ENCODE measurements at places on chromosomes 5 and 9.

GRCh38 chr9:70519912-70520724, 105.7 kb upstream of the KLF9 start:
- DNase-seq = peak; percentile 21

DNA sequence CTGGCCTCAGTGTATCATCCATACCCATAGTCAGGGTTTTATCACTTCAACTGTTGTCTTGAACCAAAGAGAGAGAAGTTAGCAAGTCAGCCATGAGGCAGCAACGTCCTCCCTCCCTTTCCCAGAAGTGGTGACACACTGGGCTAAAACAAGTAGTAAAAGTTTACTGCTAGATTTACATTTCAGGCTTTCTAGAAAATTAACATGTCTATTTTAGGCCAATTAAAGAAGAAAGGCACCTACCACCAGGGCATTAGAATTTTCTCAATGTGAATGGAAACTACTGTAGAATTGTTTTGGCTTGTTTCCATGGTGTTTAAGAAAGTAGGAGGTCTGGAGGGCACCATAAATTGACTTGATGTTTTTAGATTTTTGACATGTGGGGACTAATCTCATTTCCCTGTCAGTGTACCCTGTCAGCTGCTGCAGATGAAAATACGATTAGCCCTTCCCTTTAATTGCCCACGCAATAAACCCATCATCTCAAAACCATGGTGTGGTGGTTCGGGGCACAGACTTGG, 121.8 kb upstream of the ELL2 start:
- peak; percentile 30 for DNase-seq

GRCh38 chr9:86470326-86470725, 116.1 kb upstream of the TUT7 start:
- DNase-seq = no peak

- no peak for DNase-seq
These were observed 943 bp downstream of the NOP16 start for GRCh38 chr5:176387384-176387925.

DNA sequence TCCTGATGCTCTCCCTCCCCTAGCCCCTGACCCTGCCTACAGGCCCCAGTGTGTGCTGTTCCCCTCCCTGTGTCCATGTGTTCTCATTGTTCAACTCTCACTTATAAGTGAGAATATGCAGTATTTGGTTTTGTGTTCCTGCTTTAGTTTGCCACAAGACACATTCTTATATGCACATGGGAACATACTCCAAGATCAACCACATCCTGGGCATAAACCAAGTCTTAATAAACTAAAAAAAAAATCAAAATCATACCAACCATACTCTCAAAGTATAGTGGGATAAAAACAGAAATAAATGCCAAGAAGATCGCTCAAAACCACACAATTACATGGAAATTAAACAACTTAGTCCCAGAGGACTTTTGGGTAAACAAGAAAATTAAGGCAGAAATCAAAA, 11.2 kb upstream of the ZCCHC9 start:
- no peak for DNase-seq

DNA sequence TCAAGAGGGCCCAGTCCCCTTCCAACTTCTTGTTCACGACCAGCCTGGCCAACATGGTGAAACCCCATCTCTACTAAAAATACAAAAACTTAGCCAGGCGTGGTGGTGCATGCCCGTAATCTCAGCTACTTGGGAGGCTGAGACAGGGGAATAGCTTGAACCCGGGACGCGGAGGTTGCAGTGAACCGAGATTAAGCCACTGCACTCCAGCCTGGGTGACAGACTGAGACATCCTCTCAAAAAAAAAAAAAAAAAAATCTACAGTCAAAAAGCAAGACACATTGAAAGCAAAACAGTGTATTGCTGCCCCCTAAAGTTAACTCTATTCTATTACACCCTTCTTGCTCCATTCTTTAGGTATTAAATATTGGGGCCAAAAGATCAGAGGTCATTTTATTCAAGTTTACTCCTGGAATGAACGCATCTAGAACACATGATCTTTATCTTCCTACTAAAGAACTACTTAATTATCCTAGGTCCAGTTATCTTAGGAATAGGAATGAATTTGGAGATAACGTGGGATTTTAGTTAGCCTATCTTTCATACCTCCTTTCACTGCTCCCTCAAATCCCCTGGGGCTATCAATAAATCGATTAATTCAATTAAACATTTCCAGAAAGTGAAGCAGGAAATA, 2.4 kb downstream of the ATG12 start:
- peak; percentile 23 for DNase-seq

DNA sequence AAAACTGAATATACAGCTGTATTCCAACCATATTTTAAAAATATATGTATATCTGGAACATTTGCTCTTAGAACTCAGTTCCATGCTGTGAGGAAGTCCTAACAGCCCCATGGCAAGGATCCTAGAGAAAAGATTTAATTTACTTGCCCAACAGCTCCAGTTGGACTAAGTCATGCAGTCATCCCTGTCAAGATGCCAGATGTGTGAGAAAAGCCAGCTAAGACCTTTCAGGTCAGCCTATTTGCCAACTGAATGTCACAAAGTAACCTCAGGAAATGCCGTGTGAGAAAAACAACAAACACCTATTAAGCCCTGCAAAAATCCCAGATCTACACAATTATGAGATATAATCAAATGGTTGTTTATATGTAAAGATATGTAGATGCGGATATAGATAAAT, 416.3 kb downstream of the NR2F1-AS1 start:
- DNase-seq = no peak

DNA sequence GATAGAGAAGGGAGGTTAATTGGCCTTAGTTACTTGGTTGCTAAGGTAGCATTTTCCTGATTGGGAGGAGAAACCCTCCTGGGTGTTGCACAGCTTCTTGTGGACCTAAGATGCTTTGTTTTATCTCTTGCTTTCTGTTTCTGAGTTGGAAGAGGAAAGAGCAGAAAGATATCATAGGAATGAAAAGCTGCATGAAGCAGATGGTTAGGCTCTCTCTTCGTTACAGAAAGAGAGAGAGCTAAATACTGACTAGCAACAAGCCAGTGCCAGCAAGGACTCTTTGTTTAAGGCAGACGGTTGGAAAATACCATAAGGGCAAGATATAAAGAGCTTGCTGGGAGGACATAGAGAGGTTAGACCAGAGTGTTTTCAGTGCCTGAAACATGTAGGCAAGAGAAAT, 103.1 kb downstream of the ATG10 start:
- no peak for DNase-seq

DNA sequence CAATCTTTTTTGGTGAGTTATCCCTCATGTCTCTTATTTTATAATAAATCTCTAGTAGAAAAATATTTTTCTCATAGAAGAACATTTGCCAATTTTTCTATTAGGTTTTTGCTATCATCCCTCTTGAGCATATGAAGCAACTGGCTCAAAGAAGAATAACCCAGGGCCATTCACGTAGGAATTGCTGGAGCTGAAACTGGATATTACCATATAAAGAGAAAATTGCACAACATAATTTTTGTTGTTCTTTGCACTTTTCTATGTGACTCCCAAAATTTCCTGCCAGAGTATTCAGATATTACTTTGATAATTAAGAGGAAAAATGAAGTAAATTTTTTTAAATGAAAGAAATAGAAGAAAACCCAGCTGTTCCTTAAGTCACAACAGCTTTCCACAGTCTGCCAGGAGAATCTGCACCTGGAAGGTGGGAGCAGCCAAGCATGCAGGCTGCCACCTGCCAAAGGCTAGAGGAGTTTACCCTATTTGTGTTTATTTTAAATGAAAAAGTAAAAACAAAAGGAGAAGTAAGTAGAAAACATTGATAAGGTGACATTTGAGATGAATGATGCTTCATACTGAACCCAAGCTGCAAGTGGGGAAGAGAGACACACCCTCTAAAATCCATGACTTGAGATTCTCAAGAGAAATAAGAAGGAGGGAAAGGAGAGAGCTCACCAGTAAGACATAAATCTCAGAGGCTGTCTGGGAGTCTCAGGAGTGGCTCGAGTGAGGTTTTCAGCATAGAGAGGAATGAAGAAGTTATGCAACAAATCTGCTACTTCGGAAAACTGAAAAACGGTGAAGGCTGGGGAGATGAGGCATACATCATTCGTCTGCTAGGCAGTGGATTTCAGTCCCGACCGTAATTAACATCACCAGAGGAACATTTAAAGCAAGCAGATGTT, 31.5 kb upstream of the FREM1 start:
- no peak for DNase-seq

DNA sequence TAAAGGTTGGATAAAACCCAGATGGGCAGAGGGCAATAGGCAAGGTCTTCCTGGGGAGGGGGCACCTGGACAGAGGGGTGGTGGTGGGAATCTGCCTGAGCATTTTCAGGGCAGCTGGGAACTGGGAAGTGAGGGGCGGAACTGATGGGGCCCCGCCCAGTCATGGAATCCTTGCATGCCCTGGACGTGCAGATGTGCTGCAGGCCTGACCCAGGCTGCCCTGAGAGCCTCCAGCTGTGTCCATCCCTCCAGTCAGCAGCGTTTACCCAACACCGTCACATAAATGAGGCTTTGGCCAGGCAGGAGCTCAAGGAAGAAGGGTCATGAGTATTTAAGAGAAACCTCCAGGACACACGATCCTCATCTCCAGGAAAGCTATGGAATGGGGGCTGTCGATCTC, 70.3 kb downstream of the DAB2IP start:
- no peak for DNase-seq

DNA sequence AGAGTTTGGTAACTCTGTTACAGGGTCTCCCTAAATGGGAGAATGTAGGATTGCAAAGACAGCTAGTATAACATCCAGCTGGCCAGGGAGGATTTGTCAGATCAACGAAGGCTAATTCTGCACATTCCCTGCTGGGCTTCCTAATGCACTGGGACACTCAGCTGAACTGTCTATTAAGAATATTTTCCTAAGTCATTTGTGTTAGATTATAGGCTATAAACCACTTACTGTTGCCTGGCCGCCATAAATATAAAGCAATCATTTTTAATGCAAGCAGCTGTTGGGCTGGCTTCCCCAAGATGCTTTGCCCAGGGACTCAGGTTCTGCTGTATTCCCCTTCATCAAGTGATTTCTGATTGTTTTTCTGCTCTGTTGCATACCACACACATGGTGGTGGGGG, 35.3 kb upstream of the SLIT3 start:
- no peak for DNase-seq

- DNase-seq = no peak
These were observed 130.0 kb downstream of the SEMA6A start for GRCh38 chr5:116444373-116445295.

DNA sequence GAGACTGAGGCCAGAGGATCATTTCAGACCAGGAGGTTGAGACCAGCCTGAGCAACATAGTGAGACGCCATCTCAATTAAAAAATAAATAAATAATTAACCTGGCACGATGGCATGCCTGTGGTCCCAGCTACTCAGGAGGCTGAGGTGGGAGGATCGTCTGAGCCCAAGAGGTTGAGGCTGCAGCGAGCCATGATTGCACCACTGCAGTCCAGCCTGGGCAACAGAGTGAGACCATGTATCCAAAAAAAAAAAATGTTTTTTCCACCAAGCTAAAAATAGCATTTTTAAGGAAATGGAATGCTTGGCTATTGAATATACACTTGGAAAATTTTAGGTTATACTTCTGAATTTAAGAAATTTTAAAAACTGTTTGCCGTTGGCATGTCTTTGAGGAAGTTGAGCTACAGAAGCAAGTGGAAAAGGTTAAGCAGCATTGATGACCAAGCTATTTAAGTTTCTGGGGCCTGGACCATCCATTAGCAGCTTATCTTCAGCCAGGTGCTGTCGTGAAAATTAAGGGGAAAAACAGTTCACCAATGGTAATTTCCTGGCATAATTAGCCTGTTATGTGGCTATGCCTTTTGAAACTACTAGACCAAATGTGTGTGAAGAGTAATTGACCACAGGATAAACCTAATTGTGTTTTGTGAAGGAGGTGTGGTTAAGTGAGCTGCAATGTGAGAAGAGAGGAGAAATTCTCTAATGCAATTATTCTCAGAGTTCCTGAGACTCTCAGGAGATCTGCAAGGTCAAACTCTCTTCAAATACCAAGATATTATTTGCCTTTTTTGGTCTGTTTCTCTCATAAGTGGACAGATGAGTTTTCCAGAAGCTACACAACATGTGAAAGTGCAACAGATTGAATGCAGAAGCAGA, 21.0 kb downstream of the F2R start:
- no peak for DNase-seq

GRCh38 chr5:108398964-108399363, 17.1 kb upstream of the FBXL17 start:
- no peak for DNase-seq

DNA sequence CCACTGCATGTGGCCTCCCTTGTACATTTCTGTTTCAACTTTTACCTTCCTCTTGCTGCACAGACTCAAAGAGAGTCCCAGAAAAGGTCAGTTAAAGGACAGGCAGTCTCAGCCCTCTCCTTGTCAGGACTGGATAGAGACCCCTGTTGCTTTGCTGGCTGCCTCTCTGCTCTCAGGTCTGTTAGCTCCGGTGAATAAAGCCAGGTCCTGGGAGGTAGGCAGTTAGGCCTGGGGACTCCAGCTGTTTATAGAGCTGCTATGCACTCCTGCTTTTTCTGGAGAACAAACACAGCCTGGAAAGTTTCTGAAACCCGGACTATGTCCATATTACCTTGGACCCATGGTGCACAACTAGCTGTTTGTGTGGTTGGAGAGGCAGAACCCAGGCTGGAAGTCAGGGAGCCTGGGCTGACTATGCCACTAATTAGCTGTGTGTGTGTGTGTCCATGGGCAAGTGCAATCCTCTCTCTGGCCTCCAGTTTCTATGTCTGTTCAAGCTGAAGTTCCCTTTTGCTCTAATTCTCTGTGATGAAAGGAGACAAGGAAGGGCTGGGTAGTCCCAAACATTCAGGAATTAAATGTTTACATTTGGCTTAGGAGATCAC, 42.9 kb downstream of the GLRA1 start:
- DNase-seq = no peak

- no peak for DNase-seq
These were observed at the start of gene PCDHB12 for GRCh38 chr5:141208478-141208877. Gene PCDHB12 (plus strand): TSS chr5:141208719. CDS start chr5:141208908, 189 bp downstream.

DNA sequence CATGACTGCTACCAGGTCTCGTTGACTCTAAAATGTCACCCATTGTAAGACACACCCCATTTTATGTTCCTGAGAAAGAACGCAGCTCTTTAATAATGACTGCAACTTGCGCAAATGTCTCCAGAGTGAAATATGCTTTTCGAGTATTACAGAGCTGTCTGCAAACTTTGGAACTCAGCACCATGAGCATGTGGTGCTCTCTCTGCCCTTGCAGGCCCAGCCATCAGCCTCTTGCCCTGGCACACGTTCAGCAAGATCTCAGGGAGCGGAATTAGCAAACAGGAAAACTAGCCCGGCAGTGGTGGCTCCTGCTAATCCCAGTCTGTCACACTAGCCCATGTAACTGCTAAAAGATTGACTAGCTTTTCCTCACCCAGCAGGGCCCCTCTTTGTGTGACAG, 114.5 kb upstream of the SLC1A3 start:
- no peak for DNase-seq

GRCh38 chr5:23445573-23445972, 61.8 kb upstream of the PRDM9 start:
- no peak for DNase-seq

DNA sequence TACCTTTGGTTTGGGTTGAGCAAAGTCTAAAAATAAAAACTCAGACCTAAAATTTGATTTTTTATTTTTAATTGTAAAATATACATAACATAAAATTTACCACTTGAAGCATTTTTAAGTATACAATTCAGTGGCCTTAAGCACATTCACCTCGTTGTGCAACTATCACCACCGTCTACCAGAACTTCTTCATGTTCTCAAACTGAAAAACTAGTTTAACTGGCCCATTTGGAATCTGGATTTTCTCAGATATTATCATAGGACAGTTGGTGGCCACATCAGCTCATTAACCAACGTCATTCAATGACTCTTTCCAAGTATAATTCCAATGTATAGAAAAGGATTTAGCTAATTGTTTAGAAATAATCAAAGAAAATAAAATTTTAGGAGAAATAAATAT, 319.3 kb downstream of the TLE1 start:
- no peak for DNase-seq

- DNase-seq = no peak
These were observed 95.6 kb downstream of the NR6A1 start for GRCh38 chr9:124675261-124676158.

All from activated CD4-positive, alpha-beta T cell treated with anti-CD3 and anti-CD28 coated beads, Interleukin-2, amount 50 U/mL, for 48 hours (primary cell).